NCI-H1105 treated with DMSO at 0.1 percent for 48 hours (cell line): ENCODE measurements at places on chromosomes 6 and 20.

- DNase-seq, result peak; percentile 11
Measured at GRCh38 chr6:79416931-79417330, 120.3 kb downstream of the LCA5 start.

DNA sequence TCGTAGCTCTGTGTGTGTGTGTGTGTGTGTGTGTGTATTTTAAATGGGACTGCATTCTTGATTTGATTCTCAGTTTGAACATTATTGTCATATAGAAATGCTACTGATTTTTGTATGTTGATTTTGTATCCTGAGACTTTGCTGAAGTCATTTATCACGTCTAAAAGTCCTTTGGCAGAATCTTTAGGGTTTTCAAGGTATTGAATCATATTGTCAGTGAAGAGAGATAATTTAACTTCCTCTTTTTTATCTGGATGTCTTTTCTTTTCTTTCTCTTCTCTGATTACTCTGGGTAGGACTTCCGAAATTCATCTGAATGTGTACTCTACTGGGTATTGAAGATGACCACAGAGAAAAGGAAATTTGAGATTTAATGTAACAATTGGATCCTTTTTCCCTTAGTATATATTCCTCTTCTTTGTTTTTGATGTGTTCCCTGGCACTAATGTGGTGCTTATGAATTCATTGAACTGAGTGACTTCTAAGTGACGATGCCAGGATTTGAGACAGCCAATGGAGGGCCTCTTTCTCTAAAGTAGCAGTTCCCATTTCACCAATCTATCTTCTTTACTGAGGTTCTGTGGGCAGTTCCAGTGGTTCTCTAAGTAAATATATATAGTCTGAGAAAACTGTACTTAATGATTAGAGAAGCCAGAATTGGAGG, 47.6 kb downstream of the TNFAIP3 start:
- no peak for DNase-seq

GRCh38 chr6:37781788-37782187, 37.7 kb upstream of the ZFAND3 start:
- no peak for DNase-seq

GRCh38 chr20:38473367-38473795, 738 bp downstream of the RALGAPB start:
- DNase-seq, result peak; percentile 27

- DNase-seq, result peak; percentile 85
Measured at GRCh38 chr6:23690453-23691049, 435.5 kb upstream of the NRSN1 start.
